ENCODE measurements at places on chromosomes 12 and 14.

GRCh38 chr12:71782017-71782416 is 27.4 kb downstream of the RAB21 start:
- no peak for DNase-seq

DNA sequence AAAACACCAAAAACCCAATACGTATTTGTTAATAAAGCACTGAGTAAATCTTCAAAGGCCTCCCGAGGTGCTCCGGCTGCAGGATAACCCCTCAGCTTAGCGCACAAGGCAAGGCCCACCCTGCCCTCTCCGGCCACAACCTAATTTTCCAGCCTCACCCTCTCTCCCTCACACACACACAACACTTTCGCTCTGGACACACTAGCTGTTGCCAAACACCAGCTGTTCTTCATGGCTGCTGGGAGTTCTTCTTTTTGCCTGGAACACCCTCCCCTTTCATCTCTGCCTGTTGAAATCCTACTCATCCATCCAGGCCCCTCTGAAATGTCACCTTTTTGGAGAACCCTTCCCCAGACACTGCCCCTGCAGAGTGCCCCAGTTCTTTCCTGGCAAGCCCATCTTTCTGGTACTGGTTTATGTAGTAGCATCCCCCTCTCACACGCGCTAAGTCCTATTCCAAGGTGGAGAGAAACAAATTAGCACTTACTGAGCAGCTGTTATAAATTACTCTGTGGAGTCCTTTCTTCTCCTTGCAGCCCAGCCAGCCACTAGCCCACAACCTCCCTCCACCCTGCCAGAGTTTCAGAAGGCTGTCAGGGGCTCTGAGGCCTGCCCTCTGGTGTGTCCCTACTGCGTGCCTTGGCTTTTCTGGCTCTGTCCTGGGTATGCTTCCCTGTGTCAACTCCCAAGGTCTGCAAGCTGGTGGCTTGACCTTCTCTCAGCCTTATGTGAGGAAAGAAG is 805 bp upstream of the CRACR2A start:
- DNase-seq: no peak

- no peak for DNase-seq
These were observed 12.4 kb downstream of the LUM start for GRCh38 chr12:91098941-91099340.

- DNase-seq: no peak
These were observed 916.5 kb downstream of the TMEM121 start for GRCh38 chr14:106442857-106443256.

DNA sequence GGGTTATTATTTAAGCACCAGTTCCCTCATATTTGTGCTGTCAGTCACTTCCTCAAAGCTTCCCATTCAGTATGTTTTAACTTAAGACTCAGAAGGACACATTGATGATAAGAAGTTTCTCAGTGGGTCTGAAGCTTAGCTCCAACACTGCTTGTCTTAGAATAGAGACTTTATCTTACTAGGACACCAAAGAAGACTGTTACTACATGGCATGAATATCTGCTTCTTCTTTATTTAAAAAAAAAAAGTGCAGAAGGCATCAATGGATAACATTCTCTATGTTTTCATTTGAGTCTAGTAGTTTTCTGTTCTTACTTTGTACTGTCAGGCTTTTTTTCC is 404.2 kb downstream of the DAD1 start:
- DNase-seq: no peak

- no peak for DNase-seq
These were observed 6.8 kb downstream of the KRT2 start for GRCh38 chr12:52645120-52645761.

DNA sequence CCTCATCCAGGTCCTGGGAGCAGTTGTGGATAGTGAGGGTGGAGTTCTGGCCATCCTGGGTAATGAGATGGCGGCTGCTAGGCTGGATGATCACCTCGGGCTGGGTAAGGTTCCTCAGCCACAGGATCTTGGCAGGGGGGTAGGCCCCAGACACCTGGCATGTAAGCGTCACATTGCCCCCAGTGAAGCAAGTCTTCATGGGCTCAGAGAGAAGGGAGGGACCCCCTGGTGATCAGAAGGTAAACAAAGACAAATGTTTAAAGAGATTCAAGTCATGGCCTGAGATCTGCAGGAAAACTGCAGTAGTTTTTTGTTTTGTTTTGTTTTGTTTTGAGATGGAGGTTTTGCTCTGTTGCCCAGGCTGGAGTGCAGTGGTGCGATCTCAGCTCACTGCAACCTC is 12.8 kb upstream of the WSB2 start:
- no peak for DNase-seq

DNA sequence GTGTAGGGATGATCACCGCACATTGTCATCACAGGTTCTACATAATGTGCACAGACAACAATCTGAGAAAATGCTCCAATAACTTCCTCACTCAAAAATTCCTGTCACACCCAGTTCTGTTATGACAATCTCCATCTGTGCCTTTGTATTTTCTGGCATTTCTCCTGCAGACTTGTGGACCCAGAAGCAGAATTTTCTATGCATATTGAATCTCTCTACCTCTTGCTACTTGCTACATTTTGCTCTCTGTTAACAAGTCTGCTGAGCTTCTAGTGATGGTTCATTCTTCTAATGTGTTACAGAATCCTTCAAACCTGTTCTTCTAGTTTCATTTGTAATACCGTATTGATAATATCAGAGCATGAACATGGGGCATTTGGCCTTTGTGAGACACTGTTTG is 127.8 kb upstream of the PTPRQ start:
- no peak for DNase-seq

GRCh38 chr12:114479831-114480230 is 73.9 kb upstream of the TBX5 start:
- no peak for DNase-seq

DNA sequence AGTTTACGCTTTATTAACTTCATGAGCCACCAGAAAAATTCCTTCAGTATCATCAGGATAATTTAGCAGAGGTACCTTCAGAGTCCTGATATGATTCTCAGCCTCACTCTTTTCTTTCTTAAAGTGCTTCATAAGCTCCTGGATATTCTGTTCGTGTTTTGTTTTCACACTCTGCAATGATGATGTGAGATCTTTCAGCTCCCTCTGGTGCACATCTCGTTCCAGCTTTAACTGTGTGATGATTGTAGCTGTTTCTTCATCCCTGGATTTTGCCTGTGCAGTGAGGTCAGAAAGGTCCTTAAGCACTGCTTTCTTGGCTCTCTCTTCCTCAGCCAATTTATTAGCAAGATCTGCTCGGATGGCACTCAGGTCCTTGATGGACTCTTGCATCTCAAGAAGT is 156.7 kb downstream of the CEP128 start:
- peak; percentile 67 for DNase-seq

- DNase-seq: no peak
These were observed 249.9 kb upstream of the RGS6 start for GRCh38 chr14:71682337-71682736.

DNA sequence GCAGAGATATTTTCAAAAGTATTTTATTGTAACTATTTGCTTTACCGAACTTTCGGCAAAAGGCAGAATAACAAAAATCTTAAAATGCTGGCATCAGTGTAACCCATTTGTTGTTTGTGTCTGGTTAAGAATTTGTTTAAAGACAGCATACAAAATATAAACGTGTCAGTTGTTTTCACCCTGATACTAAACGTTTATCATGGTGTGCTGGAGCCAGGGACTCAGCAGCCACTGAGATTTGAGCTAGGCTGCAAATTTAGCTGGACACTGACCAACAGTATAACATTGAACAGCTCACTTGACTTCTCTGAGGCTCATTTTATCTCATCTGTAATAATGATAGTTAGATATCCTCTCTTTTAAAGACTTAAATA is 183.7 kb downstream of the TMTC3 start:
- DNase-seq: no peak

- DNase-seq: no peak
These were observed 50.4 kb downstream of the MYRFL start for GRCh38 chr12:69875416-69875935.

GRCh38 chr12:96882862-96883261 is 24.2 kb upstream of the NEDD1 start:
- no peak for DNase-seq

- no peak for DNase-seq
These were observed 80.8 kb upstream of the C12orf71 start for GRCh38 chr12:27163048-27163715.

DNA sequence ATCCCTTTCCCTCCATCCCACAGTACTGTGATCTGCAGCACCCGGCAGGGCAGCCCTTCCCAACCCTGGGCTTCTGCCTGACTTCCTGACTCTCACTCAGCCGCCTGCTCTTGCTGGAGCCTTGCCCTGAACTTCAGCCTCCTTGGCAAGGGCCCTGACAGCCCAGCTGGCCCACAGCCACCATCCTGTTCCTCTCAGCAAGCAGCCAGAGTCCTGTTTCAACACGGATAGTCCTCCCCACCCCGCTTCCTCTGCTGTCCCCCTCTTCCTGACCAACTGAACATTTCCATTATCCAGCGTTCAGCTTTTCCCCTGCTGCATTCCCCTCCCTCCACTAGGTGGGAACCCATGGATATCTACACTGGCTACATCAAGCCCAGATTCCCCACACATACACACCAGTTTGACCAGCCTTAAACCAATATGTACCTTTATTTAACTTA is 74.0 kb upstream of the MDM1 start:
- peak; percentile 72 for DNase-seq

DNA sequence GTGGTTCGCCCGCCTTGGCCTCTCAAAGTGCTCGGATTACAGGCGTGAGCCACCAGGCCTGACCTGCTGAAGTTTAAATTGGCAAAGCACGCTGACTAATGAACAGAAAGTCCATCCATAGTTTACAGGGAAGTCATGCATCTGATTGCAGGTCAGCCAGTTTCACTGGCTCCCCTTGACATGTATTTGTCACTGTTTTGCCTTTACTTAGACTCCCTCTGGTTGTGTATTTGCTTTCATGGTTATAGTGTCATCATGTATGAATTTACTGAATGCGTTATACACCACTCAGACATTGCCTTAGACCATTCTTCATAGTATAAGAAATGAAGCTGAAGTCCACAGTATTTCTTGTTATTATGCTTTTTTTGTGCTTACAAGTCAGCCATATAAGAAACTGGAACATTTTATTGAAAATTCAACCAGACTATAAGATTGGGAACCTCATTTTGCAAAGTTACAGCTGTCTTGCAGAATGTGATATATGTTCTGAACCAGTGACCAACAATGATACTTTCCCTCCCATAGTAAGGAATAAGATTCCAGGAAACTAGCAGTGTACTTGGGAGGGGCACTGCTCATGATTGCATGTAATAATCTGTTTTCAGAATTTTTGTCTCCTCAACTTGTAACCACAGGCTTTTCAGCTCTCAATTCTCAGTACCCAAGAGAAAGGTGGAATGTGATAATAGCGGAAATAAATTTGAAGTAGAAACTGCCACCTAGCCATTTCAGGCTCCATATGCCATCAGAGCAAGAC is 51.9 kb upstream of the ATF7IP start:
- DNase-seq: no peak

- no peak for DNase-seq
These were observed 58.1 kb downstream of the FGD4 start for GRCh38 chr12:32457251-32458025.

DNA sequence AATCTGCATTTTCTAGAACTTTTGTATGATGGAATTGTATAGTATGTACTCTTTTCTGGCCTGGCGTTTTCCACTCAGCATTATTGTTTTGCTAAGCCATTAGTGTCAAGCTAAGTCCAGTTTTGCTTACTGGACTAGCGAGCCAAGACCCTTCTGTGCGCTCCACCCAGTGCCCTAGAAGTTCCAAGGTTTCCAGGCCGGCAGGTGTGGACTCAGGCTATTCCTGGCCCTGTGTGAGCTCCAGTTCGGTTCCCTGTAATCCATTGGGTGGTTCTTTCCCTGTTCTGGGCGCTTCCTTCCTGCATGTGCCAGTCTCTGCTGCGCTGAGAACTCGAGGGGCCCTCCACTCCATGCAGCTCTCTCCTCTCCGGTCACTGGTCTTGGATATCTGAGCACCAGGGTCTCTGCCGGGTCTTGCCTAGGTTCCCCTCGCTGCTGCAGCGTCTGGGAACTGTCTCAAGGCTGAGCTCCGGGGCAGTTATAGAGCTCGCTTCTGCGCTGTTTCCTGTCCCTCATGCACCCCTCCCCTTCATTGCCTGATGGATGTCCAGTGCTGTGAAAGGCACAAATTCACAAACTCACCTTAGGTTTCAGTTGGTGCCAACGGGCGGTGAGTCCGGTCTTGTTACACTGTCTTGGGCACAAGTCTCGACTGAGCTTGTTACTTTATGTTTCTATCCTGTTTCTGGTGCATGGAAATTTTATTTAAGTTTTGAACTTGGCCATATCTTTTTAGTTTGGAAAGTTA is 100.8 kb downstream of the ADGRD1 start:
- no peak for DNase-seq

DNA sequence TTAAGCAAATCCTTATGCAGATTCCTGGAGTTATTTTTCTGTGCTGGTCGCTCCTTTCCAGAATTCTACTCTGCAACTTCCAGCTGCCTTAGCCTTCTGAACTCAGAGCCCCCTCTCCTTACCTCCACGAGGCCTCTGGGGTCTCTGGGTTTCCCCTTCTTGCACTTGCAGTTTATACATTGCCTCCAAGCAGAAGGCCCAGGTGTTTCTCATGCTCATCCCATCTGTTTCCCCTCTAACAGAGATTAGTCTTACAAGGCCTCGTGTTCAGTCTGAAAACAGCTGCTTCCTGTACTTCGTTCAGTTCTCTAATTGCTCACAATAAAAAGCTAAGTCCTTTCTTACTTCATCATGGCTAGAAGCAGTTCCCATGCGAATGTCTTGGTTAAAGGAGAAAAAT is 134.4 kb upstream of the FGD4 start:
- DNase-seq: peak; percentile 25

GRCh38 chr12:90945070-90945649 is 9.8 kb downstream of the CCER1 start:
- peak; percentile 44 for DNase-seq

DNA sequence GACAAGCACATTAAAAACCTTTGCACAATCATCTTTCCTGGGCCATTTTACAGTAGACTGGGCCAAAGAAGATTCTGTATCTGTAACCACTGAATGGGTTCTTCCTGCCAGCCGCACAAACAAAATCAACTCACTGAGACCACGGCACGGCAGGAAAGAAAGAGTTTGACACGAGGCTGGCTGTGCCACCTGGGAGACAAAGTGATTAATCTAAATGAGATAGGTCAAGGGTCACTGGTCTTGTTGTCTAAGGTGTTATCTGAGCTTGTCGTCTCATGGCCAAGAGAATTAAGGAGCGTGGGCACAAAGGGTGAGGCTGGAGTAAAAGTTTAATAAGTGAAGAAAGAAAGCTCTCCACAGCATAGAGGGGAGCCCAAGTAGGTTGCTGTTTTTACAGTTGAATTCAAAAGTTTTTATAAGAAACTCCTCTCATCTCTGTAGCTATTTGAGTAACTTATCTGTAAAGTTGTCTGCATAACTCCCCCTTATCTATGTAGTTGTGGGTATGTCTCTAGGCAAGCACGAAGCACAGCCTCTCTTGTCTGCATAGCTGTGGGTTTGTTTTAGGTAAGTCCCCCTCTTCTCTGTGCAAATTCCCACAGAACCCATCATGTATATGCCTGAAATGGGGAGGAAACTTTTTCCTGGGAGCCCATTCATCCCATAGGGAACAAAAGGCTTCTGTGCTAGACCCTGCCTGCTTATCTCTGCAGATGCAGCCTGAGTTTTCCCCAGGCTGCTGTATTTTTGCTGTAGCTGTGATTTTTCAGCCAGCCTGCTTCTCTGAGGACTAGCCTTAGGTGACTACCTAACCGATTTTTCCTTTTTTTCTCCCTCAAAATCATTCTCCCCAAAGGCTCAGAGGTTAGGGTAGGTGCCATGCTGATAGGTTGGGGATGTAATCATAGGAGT is 1314.6 kb upstream of the TMEM132C start:
- peak; percentile 20 for DNase-seq

- DNase-seq: no peak
These were observed 45.7 kb upstream of the MDM1 start for GRCh38 chr12:68377881-68378280.

Data from pons (tissue), 1 donor.